LNCaP clone FGC (cell line): ENCODE measurements at places on chromosomes 12 and 14.

DNA sequence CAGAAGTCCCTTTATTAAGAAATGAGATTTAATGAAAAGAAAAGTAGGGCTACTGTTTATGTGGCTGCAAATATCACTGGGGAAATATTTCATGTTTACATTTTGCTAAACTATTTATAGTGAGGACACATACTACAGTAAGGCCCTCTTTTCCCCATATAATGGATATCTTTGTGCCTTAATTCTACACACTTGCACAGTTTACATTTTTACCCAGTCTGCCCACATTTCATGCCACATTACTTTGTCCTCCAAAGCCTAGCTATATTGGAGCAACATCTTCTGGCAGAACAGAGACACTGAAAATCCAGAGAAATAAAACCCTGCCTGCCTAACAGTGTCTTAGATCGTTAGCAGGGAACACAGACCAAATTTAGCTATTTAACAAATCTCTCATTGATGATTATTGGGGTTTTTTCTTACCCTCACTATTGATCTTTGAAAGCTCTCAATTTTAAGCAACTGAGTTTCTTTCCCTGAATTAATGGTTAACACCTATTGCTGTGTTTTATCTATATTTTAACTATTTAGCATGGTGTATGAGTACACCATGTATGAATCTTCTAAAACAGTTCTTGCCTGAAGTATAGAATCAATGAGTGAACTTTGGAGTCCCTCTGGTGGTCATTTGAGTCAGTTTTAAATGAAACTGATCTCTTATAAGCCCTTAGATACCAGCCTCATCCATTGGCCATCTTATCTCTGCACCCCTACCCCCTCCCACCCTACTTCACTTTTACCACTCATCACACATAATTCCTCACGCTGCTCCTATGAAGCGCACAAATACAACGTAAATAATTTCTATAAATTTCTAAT, 170.2 kb downstream of the BCAT1 start:
- DNase-seq: no peak

GRCh38 chr12:69065775-69066174, 132.8 kb upstream of the CPM start:
- no peak for DNase-seq

DNA sequence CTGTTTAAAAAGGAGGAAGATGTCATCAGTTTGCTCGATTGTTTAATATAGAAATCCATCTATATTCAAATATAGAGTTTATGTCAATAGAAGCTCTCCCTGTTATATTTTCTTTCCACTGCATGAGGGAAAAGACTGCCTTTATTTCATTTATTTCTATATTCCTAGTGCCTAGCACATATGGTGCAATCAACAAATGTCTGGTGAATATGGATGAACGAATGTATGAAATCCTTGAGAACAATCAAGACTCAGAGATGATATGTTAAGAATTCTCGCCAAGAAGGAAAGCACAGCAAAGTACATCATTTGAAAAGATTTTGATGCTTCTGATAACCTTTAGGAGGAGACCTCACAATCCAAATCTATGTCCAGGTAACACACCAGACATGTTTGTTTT, 296.0 kb upstream of the LMO3 start:
- DNase-seq: no peak

- no peak for DNase-seq
Observed at GRCh38 chr14:53126731-53127130, 26.4 kb downstream of the DDHD1 start.

- DNase-seq: no peak
Observed at GRCh38 chr12:87687362-87687761, 341.8 kb downstream of the C12orf50 start.
